ENCODE measurements at places on chromosomes 1 and 21. TPM values are rescaled to one million over a fixed set of nuclear protein-coding genes. Genes with fewer than 3 reads are reported as not detected.

Gene KRTAP7-1
- not detected for total RNA-seq

Gene F3
- total RNA-seq = 4.5 TPM

DNA sequence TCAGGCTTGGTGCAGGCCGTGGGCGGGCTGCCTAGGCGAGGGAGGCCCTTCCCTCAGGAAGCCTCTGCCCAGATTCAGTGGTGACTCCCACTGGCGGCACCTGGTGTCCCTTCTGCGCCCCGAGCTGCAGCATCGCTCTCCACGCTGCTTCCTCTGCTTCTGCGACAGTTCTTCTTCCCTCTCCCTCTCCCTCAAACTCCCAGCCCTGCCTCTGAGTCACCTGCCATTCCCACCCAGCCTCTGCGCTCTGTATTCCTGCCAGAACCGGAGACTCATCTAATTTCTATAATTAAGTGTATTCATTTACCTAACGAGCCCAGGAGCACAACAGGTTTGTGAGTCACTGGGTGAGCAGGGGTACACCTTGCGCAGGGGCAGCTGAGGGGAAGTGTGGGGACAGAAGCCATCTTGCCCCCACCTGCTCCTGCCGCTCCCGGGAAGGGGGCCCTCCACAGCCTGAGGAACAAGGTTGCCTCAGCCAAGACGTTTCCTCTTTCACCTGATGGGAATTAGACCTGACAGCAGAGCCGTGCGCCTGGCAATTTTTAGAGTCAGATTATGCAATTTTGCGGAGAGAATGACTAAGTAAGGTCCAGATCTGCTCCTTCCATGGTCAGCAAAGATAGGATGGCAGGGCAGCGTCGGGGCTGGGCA is 19.4 kb downstream of the KCNC4 start:
- H3K4me1 ChIP-seq = peaks cover 3% of the 10 kb centered on the region
- no peak overlapping the region for H3K27ac ChIP-seq
- peaks cover 2% of the 10 kb centered on the region for H3K36me3 ChIP-seq
- DNase-seq = no peak

GRCh38 chr1:198165927-198166647 is 9.3 kb downstream of the NEK7 start:
- no peak overlapping the region for H3K4me3 ChIP-seq
- peaks cover 58% of the 10 kb centered on the region for H3K4me1 ChIP-seq
- no peak overlapping the region for H3K27ac ChIP-seq
- DNase-seq = no peak
- no peaks in the 10 kb centered on the region for H3K36me3 ChIP-seq
- H3K27me3 ChIP-seq = no peaks in the 10 kb centered on the region

DNA sequence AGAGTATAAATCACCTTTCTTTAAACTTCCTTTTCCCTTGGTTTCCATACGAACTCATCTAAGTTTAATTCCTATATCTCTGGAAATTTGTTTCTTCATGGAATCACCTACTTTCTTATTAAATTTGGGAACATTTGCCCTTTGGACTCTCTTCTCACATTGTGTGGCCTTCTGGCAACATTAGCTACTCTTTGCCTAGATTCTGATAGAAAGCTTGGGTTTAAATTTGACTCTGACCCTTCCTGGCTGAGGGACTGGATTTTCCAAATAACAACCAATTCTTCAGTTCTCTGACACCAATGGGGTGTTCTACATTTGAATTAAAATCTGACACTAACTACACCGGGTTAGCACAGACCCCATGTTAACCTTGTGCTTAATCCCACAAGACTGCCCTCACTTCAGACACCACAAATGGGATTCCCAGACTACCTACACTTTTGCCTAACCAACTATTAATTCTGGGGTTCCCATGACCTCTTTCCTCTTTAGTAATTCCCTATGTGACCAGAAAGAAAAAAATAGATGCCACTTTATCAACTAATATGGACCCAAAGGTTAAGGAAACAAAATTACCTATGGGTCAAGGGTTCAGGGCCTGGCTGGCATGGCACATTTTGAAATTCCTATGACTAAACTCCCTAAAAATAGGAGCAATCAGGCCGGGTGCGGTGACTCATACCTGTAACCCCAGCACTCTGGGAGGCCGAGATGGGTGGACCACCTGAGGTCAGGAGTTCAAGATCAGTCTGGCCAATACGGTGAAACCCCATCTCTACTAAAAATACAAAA is 9.7 kb upstream of the THEM4 start:
- H3K4me3 ChIP-seq = no peak overlapping the region
- no peaks in the 10 kb centered on the region for H3K36me3 ChIP-seq
- peaks cover 22% of the 10 kb centered on the region for H3K27me3 ChIP-seq
- H3K27ac ChIP-seq = no peak overlapping the region
- no peaks in the 10 kb centered on the region for H3K4me1 ChIP-seq
- DNase-seq = no peak

DNA sequence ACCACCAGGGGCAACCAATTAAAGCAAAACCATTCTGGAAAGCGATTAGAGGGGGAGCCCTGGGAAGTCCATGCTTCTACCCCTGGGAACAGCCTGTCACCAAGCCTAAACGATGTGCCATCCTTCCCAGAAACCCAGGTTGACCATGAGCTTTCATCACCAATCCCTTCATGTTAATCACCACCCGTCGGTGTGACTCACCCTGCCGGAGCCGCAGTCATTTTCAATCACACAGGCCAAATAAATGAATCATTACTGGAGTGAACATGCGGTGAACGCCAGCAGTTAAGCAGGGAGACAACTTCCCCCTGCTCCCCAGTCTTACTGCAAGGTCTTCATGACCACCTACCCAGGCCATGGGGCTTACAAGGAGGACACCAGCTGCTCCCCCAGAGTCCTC is 308.8 kb downstream of the AJAP1 start:
- H3K36me3 ChIP-seq = peaks cover 2% of the 10 kb centered on the region
- no peak overlapping the region for H3K4me3 ChIP-seq
- no peak for DNase-seq

Gene MROH9
- total RNA-seq = not detected

DNA sequence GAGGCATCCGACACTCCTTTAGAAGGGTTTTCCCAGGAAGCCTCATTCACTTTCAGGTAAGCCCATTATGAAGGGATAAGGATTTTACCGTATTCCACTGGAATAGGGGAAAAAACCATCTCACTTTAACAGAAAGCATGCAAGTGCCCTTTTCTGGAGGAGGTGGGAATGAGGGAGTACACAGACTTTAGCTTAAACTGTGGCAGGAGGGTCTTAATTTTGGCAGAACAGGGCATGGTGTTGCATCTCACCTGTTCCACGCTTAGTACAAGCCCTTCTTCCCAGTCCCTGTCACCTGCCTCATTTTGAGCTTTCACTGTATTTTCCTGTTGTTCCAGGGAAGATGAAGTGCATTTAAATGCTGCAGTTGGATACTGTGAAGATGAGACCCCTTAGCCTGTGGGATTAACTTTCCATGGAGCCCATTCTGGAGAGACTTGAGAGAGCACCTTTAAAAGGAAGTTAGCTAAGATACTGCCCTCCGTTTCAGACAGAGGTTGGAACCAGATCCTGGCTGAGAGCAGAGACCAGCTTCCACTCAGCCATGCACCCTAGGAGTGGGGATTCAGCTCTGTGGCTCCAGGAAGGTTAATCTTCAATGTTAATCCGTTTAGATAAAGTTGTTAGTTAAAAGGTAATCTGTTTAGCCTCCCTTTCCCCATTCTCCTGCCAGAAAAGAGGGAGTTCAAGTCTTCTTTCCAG is 42.6 kb downstream of the PBX1 start:
- no peak for DNase-seq
- no peak overlapping the region for H3K27ac ChIP-seq
- H3K4me3 ChIP-seq = no peak overlapping the region
- H3K36me3 ChIP-seq = peaks cover 2% of the 10 kb centered on the region
- peaks cover 43% of the 10 kb centered on the region for H3K4me1 ChIP-seq

Gene FALEC
- not detected for total RNA-seq

DNA sequence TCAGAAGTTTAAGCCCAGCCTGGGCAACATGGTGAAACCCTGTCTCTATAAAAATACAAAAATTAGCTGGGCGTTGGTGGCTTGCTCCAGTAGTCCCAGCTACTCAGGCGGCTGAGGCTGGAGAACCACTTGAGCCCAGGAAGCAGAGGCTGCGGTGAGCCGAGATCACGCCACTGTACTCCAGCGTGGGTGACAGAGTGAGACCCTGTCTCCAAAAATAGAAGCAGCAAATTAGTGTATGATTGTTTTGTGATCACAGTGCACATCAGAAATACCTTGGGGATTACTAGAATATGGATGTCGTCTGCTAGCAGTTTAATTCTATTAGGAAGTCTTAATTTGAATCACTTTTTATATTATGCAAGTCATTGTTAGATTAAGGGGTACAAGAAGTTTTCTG is 59.0 kb downstream of the ZBTB17 start:
- H3K4me3 ChIP-seq = no peak overlapping the region
- peaks cover 44% of the 10 kb centered on the region for H3K4me1 ChIP-seq
- peaks cover 13% of the 10 kb centered on the region for H3K36me3 ChIP-seq
- peak overlapping the region; percentile 88 for H3K27ac ChIP-seq
- H3K27me3 ChIP-seq = no peaks in the 10 kb centered on the region
- no peak for DNase-seq

DNA sequence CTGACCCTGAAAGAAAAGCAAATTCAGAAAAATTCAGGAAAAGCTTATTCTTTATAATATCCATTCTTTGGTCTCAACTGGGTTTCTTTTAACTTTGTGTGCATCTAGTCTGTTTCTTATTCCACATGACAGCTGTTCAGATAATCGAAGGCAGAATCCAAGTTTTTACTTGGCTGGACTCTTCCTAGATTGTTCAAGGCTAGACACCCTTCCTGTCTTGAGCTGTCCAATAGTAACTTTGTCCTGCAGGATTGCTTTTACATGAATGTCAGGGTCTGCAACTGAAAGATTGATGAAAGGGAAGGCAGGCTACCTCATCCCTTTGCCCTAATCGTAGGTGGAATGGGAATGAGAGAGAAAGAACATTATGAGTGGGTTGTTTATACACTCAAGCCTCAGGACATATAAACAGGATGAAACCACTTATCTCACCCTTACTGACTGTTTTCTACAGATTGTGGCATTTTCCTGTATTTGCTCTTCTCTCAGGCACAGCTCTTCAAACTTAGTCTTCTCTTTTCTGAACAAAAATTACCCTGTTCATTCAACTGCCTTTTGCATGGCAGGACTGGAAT is 76.9 kb downstream of the LEPR start:
- DNase-seq = no peak
- H3K36me3 ChIP-seq = no peaks in the 10 kb centered on the region
- H3K4me3 ChIP-seq = no peak overlapping the region
- H3K27ac ChIP-seq = peak overlapping the region; percentile 41
- H3K27me3 ChIP-seq = no peaks in the 10 kb centered on the region

Measured in chondrocyte (in vitro differentiated cells).